Heart left ventricle (tissue), 16 donors: ENCODE measurements at places on chromosomes 7 and 10.

GRCh38 chr7:37982423-37982822 lies 62.0 kb downstream of the EPDR1 start:
- no peak for DNase-seq

GRCh38 chr7:33539198-33539597 lies 366.1 kb upstream of the BMPER start:
- no peak for DNase-seq

DNA sequence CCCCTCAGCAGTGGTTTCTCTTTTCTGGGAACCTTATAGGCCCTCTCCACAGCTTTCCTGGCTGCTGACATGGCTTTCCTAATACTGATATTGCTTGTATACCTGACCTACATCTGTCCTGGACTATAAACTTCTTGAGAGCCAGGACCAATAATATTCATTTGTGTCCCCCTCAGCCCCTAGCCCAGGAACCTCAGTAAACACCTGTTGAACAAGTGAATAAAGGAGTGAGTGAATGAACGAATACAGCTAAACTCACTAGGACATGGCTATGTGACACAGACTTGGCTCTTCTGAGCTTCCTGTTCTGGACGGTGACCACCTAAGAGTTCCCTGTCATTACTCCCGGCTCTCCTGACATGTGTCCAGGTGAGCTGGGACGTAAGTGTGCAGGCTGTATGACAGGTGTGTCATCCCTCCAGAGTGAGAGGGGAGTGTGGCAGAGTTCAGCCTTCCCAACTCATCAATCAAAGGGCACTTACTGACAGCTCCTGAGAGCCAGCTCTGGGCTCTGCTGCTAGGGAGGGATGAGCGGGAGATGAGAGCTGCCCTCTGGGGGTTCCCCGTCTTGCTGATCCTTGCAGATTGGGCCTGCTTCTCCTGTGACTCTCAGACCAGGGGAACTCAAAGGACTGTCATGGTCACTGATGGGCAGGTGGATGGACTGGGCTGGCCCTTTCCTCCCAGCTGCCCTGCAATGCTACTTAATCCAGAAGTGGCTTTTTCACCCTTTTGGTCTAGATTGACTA lies 84.5 kb downstream of the HIF1AN start:
- no peak for DNase-seq

DNA sequence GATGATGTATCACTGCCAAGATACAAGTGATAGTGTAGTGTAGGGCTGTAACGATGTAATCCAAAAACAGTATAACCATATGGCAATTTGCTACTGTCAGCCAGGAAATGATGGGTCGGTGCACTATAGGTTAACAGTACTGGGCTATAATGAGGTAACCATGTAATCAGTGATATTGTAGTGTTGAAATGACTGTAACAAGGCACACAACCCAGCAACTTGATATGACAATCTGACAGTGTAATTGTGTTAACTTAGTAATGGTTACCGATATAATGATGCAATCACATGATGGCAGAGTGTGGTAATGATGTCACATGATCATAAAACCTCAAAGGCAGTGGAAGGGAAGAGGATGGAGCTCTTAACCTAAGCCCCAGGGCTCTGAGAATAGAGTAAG lies 73.8 kb upstream of the SLF2 start:
- no peak for DNase-seq

DNA sequence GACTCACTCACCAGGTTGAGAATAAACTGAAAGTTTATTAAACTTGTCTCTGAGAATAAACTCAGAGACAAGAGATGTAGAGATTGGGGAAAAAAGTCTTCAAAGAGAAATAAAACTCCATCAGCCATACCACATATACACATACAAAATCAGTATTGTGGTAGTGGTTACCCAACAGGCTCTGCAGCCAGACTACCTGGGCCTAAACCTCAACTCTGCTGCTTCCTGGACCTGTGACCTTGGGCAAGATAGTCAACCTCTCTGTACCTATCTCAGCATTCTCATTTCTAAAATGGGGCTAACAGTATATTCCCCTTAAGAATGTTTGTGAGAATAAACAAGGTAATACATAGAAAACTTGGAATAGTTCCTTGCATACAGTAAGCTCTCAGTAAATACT lies 15.3 kb downstream of the TPK1 start:
- DNase-seq, result no peak

DNA sequence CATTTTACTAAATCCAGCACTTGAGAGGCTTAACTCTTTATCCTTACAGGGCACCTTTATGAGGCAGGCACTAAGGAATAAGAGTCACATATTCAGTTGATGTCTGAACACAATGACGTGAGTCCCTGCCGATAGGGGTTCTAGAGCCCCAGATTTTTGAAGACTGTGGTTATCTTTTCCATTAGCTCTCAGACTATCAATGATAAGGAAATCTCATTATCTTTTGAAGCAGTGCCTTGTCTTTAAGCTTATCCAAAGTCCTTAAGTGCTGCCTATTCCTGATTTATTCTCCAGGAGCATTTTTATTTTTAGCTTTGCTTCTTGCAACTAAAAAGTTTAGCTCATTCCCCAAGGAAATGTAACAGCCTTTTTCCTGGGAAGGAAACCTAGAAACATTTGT lies 444.1 kb upstream of the LRRN3 start:
- DNase-seq, result no peak

- DNase-seq, result no peak
Observed at GRCh38 chr7:22612776-22613175, 112.8 kb upstream of the STEAP1B start.

- DNase-seq, result peak; percentile 30
Observed at GRCh38 chr10:11823122-11823988, at the start of gene PROSER2. TSS of gene PROSER2 (plus strand) at chr10:11823356. CDS start at chr10:11852078, 28,722 bp downstream.
